NCI-H2081 (cell line): ENCODE measurements at places on chromosomes 4 and X.

DNA sequence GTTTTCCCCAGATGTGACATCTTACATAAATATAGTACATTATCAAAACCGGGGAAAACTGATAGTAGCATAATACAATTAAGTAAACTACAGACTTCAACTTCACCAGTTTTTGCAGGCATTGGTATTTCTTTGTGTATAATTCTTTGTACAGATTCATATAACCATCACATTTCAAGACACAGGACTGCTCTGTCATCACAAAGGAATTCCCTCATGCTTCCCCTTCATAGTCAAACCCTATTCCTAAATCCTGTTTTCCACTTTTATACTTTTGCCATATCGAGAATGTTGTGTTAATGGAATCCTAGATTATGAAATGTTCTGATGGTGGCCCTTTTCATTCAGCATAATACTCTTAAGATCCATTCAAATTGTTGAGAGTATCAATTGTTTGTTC is 36.0 kb downstream of the STIM2 start:
- no peak for DNase-seq

DNA sequence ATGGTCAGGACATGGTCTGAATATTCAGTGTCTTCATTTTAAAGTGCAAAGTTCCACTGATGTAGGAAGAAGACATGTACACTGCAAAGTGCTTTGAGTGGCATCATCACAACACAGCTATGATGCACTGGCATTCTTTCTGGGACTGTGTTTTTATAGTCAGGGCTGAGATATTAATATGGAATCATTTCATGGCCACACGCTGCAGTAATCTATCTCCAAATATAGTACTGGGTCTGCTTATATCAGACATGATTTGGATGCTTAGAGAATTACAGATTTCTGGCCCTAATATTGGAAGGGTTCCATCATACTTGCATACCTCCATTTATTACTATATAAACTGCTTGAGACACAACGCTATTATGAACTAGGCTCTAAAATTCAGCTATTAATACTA is 1170.9 kb downstream of the NLGN4X start:
- no peak for DNase-seq

DNA sequence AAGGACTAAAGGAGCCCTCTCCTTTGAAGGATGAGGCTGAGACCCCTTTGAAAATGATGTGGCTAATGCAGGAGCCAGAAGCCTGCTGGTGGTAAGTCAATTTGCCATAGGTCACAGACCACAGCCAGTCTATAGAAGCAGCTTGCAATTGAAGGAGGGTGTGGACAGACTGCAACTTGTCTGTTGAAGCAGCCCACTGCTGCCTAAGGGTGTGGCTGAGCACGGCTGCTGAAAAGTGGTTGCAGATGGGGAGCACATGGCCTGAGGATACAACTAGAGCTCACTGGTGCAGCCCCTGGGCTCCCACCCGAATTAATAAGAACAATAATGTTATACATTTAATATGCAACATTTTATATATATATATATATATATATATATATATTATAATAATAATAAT is 11.4 kb upstream of the EXOC1L start:
- DNase-seq, result no peak

GRCh38 chr4:159685340-159686092 is 582.6 kb downstream of the RAPGEF2 start:
- DNase-seq, result no peak

DNA sequence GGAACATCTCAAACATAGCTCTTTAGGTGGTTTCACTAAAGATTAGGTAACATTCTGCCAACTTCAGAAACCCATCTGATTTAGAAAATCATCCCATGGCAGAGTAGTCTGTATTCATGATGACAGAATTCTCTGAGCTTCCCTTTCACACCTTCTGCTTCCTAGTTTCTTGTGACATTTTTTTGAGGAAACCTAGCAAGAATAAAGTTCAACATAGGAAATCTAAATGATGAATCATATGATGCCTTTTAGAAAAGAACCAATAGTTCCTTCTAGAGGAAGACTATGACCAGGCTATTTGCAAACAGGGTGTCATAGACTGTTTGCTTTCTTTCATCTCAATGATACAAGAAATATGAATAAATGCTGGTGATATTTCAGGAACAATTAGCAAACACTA is 49.8 kb upstream of the CAMK2D start:
- DNase-seq, result no peak

DNA sequence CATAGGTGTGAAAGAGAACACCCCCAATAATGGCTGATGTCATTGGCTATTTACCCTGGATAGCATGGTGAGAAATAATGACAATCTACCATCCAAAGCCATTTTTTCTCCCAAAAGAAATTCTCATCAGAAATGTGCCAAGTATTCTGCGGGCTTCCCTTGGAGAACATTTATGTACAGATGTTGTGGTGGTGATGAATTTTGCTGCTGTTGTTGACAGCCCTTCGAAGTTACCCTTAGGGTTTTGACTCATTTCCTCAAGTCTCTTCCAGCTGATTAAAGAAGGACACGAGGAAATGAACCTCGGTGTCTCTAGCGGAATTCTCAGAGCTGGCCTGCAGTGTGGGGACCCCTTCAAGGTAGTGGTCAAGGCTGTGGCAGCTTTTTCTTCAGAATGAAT is 3.4 kb downstream of the KIT start:
- DNase-seq, result no peak

- DNase-seq, result no peak
Measured at GRCh38 chr4:1247864-1248244, 1.1 kb downstream of the CTBP1 start.

GRCh38 chrX:17373337-17373736 is 1.7 kb upstream of the NHS start:
- DNase-seq, result no peak

GRCh38 chr4:40395166-40395900 is 60.2 kb downstream of the CHRNA9 start:
- no peak for DNase-seq

DNA sequence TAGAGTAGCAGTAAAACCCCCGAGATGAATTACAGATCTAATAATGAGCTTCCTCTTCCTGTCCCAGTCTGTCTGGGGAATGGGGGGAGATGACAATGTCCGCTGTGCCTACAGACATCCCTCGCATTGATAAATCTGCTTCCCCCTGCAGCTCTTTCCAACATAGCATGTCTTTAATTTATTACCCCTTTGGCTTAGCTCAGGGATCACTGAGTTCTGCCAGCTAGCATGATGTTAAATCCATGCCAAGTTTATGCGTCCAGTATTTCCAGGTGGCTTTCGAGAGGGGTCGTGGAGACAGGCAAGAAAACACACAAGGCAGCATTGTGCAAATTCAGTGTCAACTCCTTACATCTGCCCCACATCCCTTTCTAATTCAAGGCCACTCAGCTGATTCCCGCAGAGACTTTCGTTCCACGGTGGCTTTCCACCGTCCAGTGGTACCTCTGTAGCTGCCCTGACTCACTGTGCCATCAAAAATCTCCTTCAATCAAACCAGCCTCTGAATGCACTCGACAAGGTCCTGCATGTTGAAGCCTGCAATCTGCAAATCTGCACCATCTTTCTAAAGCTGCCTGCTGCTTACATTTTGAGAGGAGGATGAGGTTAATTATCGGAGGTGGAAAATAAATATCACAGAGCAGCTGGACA is 75.1 kb downstream of the MXRA5 start:
- no peak for DNase-seq

- DNase-seq, result no peak
Measured at GRCh38 chrX:109753256-109753655, 20.2 kb upstream of the ACSL4 start.

DNA sequence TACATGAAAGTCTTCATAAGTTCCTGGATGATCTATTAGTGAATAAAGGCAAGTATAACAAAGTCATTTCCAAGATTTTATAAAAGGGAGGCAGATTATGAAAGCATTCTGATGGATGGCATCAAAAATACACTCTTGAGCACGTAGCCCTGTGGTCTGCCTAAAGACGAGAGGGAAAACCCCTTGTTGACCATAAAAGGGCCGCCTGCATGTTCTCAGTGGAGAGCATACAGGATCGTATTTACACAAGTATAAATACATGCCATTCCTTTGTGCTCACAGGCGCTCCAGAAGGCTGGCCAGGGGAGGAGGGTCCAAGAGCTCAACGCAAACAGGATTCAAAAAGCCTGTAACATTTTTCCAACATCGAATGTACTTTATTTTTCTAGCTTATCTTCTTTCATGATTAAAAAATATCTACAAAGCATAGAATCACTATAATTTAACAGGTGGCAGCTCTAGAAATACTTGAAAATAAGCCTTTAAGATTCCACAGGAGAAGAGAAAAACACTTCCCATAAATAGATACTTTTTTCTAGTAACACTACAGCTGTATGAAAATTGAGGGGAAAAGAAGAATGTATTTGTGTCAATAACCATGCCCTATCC is 29.6 kb downstream of the PDGFC start:
- peak; percentile 77 for DNase-seq

DNA sequence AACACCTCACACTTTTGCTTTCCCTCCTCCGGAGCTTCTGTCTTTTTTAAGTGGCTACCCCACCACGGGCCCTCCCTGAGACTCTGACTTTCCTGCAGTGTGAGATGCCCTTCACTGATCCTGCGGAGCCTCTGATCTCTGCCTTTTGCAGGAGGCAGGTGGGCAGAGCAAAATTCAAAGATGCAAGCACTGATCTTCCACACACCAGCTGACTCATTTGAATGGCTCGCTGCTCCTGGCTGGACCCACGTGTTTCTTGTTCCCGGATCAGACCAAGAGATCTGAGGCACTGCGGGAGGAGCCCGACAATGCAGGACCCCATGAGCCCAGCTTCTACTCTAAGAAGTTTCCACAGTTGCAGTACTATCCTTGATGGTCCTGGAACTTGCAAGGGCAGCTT is 1607.9 kb upstream of the TENM3 start:
- DNase-seq, result no peak

DNA sequence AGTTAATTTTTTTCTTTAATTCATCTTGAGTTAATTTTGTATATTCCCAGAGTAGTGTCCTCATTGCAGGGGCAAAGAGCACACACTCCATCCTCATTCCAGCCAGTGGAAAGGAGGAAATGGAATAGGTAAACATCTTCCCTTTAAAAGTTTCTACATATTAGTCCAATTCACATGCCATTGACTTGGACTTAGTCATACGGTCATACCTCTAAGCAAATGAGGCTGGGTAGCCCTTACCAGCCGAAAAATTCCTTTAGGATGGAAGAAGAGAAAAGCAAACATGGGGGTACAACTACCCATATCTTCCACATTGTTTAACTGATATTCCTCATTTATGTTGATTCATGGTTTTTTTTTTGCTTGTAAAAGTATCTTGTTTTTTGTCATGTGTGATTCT is 37.4 kb upstream of the NDP start:
- no peak for DNase-seq

GRCh38 chr4:105808030-105808749 is 87.1 kb upstream of the NPNT start:
- no peak for DNase-seq

DNA sequence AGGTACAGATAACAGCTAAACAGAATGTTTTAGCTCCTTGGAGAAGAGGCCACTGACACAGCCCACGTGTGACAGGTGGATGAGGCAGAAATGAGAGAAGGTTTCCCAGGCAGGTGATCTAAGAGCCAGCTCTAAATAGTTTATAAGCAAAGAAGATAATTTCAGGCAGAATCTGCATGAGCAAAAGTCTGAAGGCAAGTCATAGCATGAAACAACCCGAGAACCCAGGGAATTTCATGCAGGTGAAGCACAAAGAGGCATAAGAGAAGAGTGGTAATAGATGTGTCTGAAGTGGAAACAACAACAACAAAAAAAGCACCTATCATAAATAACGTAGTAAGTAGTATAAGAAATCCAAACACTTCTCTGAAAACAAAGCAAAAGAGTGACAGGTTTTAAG is 275.8 kb upstream of the CPEB2 start:
- DNase-seq, result no peak

GRCh38 chr4:149902242-149902641 is 86.6 kb upstream of the IQCM start:
- no peak for DNase-seq

GRCh38 chrX:48597353-48598264 is at the start of gene WDR13:
TSS of gene WDR13 (plus strand) at chrX:48597492. CDS start at chrX:48597997, 505 bp downstream.
- peak; percentile 91 for DNase-seq

GRCh38 chr4:176927664-176928063 is 134.9 kb upstream of the VEGFC start:
- DNase-seq, result no peak

DNA sequence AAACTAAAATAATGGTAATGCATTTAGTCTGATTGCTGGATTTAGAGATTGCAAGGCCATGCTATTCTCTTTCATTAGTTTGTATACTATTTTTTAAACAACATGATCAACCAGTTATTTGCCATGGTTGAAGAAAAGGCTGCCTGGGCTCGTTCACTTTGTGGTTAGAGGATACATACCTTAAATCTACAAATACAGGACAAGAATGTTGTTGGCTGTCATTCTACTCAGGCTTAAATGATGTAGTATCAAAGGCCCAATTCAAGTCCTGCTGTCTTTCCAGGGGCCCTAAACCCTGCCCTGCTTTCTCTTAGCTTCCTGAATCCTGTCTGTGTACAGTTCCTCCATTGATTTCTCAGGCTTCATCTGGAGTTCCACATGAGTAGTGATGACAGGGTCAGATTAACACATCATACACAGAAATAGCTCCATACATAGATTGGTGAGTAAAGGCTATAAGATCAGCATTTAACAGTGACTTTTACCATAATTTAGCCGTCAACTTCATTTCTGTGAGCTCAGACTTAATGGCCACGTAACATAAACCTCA is 114.9 kb upstream of the GPRIN3 start:
- DNase-seq, result no peak

DNA sequence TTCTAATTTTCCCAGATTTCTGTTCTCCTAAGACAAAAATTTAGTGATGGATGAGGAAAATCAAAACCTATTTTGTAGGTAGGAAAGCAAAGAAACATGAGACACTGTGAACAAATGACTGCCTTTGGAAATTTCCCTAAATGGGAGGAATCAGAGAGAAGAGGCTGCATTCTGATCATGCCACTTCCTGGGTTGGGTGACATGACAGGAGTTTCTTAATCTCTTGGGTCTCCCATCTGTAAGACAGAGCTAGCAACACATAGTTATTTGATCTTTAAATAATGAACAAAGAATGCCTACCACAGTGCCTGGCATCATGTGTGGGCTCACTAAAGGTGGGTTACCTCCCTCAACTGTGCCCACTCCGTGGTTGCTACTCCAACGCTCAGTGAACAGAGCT is 57.1 kb downstream of the CCDC149 start:
- no peak for DNase-seq

DNA sequence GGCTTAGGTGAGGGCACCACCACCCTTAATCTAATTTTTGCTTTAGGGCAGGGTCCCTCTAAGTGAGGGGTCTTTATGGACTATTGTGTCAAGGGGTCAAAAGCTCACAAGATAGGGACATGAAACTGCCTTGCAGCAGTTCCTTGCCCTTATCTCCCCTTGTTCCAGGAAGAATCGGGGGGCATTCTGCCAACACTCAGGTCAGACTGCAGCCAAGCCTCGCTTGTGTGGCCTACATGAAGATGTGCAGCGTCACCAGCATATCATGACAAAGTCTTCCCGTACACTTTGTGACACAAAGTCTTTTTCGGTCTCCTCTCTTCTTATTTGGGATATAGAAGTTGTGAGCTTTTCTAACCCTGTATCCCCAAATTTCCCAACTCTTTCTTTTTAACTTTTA is 17.5 kb upstream of the USP9X start:
- no peak for DNase-seq

- DNase-seq, result no peak
Measured at GRCh38 chr4:149701435-149702156, 114.0 kb downstream of the IQCM start.

GRCh38 chr4:14452001-14452400 is 550.3 kb upstream of the CPEB2 start:
- DNase-seq, result no peak

- no peak for DNase-seq
Measured at GRCh38 chrX:34918091-34918736, 24.4 kb upstream of the FAM47B start.
